AG04450 (cell line): ENCODE measurements at places on chromosomes 2 and 18. TPM values are rescaled to one million over a fixed set of nuclear protein-coding genes. Genes with fewer than 3 reads are reported as not detected.

STPG4 gene
- 0.05 and 0.14 TPM in 2 replicates for polyA plus RNA-seq

ZEB2 gene
- polyA plus RNA-seq: 36.1 and 41.7 TPM in 2 replicates

B4GALT6 gene
- 0.40 and 0.50 TPM in 2 replicates for polyA plus RNA-seq

DNA sequence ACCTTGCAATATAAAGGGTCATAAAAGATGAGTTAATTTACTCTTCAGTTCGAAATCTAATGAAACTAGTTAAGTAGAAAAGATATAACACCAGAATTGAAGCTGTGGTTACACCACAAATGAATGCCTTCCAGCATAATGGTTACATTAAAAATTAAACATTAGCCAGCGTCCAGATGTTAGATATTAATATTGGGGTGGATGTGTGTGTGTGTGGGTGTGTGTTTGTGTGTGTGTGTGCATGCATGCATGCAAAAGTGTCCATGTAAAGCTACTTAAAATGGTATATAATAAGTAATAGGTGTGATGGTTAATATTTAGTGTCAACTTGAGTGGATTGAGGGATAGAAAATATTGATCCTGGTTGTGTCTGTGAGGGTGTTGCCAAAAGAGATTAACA, 170.4 kb upstream of the FN1 start:
- DNase-seq: no peak

DNA sequence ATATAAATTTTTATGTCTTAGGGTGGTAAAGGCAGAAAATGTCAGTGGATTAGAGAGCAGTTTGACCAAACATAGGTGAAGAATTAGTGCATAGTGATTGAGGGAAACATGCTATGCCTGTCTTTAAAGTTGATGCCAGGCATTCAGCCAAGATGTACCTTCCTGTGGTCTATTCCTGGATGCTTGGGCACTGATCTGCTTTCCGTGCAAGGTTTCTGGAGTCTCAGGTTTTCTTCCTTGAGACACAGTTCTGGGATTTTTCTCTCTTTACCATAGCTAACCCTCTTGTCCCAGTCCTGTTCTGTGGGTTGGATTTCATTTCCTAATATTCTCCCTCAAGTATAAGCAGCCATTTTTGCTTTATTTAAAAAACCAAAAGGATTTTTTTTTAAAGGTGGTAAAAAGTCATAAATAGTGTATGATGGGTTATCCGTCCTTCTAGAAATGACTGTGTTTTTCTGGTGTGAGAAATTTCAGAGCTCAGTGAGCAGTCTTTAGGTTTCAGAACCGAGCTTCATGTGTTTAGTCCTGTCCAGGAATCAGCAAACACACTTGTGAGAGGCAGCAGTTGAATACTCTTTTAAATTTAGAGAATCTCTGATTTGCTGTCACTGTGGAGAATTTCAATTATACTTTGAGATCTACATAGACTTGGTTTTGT, 43.0 kb upstream of the CYBRD1 start:
- no peak for DNase-seq

DNA sequence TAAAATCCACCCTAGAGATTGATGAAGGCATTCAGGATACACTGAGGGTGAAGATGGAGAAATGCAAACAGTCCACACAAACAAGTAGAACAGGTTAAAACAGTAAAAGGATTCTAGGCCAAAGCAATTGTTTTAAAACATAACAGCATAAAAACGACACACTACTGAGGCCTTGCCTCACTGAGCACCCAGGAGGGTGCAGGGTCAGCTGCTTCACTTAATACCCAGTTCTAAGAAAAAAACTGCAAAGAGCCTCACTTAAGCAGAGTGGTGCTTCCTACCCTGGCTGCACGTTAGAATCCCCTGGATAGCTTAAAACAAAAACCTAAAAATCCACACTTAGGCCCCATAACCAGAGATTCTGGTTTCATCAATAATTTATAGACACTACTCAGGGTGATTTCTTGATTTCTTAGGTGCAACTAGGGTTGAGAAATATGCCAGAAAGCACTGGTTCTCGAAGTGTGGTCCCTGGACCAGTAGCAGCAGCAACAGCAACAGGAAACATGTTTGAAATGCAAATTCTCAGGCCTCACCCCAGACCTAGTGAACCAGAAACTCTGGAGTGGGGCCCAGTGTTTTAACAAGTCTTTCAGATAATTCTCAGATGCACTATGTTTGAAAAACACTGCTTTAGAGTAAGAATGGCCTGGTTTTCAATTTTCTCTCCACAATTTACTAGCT, 279.1 kb downstream of the ZEB2 start:
- no peak for DNase-seq

- no peak for DNase-seq
These were observed 84.2 kb downstream of the SLC8A1 start for GRCh38 chr2:40367652-40368051.

DNA sequence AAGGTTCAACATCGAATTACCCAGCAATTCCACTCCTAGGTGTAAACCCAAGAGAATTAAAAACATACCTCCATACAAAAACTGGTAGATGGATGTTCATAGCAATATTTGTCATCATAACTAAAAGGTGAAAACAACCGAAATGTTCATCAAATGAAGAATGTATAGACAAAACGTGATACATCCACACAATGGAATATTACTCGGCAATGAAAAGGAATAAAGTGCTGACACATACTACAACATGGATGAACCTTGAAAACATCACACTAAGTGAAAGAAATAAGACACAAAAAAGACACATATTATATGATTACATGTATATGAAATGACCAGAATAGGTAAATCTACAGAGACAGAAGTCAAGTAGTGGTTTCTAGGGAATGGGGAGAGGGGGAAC, 20.6 kb upstream of the CHMP1B start:
- DNase-seq: no peak

DNA sequence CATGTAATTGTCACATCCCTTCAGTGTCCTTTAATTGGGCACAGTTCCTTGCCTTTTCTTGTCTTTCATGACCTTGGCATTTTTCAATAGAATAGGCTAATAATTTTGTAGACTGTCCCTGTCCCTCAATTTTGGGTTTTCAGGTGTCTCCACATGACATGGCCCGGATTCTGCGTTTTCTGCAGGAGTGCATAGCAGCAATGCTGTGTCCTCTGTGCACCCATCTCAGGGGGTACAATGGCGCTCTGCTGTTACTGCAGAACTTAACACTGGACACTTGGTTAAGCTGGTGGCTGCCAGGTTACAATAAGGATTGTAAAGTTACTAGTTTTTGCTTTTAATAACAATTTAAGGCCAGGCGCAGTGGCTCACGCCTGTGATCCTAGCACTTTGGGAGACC, 51.3 kb downstream of the INPP5D start:
- DNase-seq: no peak
